NCI-H510A treated with DMSO at 0.1 percent for 48 hours (cell line): ENCODE measurements at places on chromosomes 2 and 18.

DNA sequence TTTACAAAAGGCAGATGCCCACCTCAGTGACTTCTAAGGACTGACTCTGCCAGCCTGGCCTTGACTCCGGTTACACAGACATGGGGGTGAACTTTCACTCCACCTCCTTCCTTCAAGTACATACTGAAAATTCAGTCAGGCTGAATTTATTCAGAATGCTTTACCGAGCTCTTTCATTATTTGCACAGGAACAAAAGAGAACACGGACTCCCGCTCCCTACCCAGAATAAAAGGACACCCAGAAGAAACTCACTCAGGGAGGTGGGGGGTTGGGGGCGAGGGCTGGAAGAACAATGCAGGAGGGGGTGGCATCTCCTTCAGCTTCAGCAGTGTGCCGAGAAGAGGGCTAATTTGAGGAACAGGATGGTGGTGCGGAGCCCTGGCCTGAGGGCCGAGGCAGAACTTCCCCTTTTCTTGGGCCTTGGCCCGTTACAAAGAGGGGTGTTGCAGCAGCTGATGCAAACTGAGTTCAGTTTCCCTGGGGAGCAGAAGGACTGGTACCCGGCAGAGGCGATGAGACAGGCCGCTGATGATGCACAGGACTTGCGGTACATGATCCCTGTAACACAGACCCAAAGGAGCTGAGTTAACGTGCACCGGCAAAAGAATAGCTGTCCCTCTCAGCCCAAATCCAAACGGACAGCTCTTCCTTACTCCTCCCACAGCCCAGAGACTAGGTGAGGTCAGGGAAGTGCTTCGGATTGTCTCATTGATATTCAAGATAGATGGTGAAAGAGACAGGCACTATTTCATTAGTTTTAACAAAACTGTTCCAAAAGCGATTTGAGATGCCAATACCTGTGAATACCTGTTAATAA, 24.1 kb downstream of the LYPD1 start:
- no peak for DNase-seq

DNA sequence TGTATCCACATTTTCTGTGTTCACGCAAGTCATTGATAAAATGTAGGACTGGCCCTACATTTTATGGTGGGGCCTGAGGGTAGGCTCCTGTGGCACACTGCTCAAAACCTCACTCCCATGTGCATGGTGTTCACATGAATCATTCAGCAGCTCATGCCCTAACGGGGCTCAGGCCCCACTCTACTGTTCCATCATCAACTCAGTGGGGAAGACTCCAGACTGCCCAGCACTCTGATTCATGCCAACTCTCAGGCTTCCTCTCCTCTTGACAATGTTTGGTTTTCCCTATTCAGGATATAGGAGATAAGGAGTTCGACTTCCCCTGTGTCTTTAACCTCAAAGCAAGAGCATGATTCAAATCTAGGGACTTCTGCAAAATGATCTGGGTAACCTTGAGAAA, 92.0 kb upstream of the BOD1L2 start:
- DNase-seq, result no peak

- DNase-seq, result no peak
These were observed 266.9 kb downstream of the GLI2 start for GRCh38 chr2:121002597-121002996.

- DNase-seq, result no peak
These were observed 54.4 kb upstream of the EMILIN2 start for GRCh38 chr18:2792395-2792794.
